Daoy (cell line): ENCODE measurements at places on chromosomes 1 and 21. TPM values are rescaled to one million over a fixed set of nuclear protein-coding genes. Genes with fewer than 3 reads are reported as not detected.

DNA sequence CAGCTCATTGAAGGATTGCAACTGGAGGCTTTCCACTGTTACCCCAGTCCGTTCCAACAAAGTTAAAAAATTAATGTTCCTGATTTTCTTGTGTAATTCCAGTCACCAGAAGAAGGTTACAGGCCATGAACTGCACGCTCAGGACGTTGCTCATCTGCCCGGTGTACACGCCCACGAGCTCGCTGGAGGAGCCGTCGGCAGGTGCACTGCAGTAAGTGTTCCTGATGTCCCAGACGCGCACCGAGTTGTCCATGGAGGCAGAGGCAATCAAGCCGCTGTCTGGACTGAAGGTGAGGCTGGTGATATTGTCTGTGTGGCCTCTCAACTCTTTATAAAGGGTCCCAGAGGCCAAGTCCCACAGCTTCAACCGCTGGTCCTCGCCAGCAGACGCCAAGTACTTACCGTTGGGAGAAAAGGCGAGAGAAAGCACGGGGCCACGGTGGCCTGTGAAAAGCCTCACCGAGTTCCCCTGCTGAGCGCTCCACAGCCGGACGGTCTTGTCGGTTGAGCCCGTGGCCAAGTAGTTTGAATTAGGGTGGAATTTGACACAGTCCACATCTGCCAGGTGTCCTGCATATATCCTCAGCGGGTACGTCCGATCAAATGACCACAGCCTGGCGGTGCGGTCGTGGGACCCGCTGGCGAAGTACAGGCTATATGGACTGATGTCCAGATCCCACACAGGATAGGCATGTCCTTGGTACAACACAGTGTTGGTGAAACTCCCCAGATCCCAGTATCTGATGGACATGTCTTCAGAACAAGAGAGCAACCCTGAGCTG, 31.5 kb downstream of the TAF5L start:
- DNase-seq = no peak

GRCh38 chr1:117794073-117794472, 135.3 kb downstream of the GDAP2 start:
- peak; percentile 19 for DNase-seq

The FMN2 gene
- total RNA-seq = 1.1 and 1.4 TPM in 2 replicates

The KRTAP19-5 gene
- total RNA-seq = not detected in 2 replicates

The ERICH3 gene
- total RNA-seq = 0.06 TPM in 1 of 2 replicates, not detected in the other
